Nucleus accumbens (tissue), 56 donors: ENCODE measurements at places on chromosomes 7 and 10.

- no peak for DNase-seq
These were observed 621.4 kb downstream of the POM121L12 start for GRCh38 chr7:53656881-53657280.

DNA sequence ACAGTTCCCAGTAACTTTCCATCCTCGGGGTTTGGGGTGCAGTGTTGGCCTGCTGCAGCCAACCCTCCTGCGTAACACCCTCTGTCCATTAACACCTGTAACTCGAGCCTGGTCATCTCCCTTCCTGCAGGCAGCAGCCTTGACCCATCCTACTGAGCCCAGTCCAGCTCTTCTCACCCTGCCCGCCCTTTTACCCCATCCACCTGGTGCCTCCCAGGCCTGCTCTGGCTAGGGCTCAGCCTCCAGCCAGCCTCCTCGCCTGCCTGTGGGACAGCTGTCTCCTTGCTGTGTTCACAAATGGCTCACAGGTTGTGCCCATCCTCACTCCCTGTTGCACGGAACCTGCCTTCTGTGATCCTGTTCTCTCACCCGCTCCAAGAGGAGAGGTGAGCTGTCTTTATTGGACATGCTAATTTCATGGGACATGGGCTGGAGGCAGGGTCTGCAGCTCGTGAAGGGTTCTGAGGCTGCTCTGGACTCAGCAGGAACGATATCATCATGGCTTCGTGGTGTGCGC lies 277.2 kb upstream of the TCERG1L start:
- DNase-seq, result no peak

DNA sequence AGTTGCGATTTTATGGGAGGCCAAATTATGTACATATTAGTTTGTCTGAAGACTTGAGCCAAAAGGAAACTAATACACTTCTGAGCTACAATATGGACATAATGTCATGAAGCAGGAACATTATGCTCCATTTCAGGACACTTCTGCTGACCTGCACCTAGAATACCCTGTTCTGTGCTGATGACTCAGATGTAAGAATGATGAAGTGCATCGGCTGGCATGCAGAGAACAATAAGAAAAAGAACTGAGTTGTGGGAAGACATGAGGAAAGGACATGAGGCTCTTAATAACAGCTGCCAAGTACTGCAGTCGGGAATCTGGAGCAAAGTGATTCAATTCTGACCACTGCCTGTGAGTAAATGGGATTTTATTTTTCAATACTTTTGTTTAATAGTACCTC lies 192.9 kb upstream of the VSTM2A start:
- no peak for DNase-seq

DNA sequence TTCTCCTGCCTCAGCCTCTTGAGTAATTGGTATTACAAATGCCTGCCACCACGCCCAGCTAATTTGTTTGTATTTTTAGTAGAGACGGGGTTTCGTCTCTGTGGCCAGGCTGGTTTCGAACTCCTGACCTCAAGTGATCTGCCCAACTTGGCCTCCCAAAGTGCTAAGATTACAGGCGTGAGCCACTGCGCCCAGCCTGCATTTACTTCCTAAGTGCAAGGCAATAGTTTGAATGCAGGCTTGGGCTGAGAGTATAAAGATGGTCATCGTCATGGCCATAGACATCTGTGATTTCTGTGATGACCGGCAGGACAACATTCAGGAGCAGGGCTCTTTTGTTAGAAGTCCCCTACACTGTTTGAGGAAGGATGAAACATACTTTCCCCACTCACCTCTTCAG lies 393.9 kb upstream of the SHH start:
- no peak for DNase-seq

DNA sequence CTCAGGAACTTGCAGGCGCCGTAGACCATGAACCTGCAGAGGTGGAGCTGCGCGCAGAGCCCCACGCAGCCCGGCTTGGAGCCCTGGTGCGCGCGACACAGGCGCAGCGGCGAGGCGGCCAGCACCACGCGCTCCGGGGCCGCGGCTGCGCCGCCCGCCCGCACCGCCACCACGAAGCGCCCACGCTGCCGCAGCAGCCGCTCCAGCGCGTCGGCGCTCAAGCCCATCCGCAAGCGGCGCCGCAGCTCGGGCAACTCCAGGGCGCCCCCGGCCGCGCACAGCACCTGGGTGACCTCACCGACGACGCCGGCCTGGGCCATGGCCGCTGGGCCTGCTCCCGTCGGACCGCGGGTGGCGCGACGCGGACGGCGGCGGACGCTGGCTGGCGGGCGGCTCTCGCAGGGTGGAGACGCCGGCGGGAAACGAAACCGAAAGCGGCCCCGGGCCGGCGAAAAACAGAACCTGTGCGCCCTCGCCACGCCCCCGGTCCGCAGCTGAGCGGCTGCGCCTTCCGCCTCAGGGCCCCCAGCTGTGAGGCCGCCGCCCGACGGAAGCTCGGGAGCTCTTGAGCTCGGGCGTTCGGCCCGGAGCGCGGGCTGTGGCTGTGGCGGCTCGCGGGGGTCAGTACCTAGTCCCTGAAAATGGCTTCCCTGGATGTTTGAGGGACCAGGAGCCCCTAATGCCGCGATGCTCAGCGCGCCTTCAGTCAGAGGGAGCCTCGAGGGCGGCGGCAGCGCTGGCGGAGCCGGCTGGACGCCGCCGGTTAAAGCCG lies at the start of gene PARP12:
PARP12 (minus strand) TSS at position 424 of the 772 bp plus-strand sequence; CDS start at position 320, 104 bp downstream.
- DNase-seq, result peak; percentile 15

- DNase-seq, result no peak
These were observed 22.0 kb upstream of the UBE3C start for GRCh38 chr7:157116762-157117161.

DNA sequence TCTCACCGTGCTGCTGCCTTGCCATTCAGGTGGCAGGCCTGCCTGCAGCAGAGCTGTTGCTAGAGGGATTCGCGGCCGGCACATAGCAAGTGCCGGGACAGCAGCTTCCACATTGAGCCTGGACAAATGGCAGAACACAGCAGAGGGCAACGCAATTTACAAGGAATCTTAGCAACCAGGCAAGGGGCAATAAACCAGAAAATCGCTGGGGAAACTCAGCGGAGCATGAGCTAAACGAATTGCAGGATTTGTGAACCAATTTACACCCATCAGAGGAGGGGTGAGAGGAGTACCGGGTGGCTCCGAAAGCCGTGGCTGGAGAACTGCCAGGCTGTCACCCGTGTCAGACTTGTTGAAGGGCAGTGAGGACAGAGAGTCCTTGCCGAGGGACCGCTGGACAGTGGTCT lies 58.6 kb upstream of the LOXL4 start:
- no peak for DNase-seq

- no peak for DNase-seq
These were observed 8.3 kb upstream of the PIP4K2A start for GRCh38 chr10:22722626-22723169.

DNA sequence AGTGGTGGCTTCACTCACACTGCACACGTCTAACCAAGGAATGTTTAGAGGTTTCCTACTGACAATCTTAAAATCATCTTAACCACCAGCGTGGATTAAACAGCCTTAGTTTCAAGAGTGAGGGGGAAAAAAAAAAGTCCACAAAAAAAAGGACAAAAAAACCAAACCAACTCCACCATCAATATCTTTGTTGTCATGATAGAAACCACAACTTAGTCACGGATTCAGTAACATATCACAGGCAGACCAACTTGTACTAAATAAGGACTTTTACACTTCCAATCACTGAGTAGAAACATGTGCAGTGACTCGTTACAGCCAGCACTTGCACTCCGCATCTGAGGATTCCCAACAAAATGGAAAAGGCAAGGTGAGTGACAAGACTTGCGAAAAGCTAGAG lies 46.5 kb downstream of the FAM171A1 start:
- no peak for DNase-seq

DNA sequence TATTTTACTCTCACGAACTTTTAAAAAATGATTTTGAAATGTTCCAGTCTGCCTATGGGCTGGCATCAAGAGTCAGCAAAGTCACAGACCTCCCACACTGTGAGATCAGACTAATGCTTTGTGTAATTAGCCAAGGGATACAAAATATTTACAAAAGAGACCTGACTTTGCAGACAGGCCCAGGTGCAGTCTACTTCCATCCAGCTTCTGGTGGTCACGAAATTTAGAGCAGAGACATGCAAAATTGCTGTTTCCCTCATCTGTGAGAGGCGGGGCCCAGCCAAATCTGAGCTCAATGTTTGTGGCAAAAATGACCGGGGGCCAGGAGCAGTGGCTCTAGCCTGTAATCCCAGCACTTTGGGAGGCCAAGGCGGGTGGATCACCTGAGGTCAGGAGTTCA lies 82.5 kb upstream of the PITRM1 start:
- DNase-seq, result no peak

- no peak for DNase-seq
These were observed 36.2 kb upstream of the FAM133B start for GRCh38 chr7:92626281-92626809.

DNA sequence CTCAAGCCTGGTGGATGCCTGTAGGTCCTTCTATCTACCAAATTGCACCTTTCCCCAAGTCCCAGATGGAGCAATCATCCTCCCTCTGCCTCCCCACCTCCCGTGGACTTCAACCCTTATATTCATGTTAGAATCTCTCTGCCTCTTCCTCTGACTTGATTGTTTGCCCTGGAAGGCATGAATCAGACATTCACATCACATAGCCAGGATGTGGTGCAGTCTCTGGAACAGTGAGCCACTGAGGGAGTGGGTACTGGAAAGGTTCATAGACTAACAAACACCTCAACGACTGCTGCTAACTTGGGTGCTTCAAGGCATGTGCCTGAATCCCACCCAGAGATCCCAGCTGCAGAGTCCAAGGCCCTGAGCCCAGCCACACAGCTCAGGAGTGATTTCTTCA lies 494.0 kb downstream of the TNS3 start:
- no peak for DNase-seq

GRCh38 chr7:106010331-106010730 lies 47.3 kb downstream of the CDHR3 start:
- DNase-seq, result no peak

DNA sequence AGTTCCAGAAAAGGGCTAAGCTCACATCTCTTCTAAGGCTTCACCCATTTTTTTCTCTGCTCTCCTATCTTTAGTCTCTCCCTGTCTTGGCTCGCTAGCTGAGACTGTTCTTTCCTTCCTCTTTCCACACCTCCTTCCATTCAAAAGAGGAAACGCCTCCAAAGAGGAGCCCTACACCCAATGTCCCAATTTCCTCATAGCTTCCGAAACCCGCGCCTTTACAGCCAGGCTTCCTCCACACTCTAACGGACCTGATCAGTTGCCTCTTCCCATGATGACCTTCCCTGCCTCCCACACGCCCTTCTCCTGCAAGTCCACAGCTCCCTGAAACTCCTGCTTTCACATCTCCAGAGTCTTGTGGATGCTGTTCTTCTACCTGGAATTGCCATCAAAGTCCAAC lies 71.7 kb downstream of the COBL start:
- no peak for DNase-seq

- peak; percentile 73 for DNase-seq
These were observed 66.4 kb upstream of the STRIP2 start for GRCh38 chr7:129367700-129368388.

DNA sequence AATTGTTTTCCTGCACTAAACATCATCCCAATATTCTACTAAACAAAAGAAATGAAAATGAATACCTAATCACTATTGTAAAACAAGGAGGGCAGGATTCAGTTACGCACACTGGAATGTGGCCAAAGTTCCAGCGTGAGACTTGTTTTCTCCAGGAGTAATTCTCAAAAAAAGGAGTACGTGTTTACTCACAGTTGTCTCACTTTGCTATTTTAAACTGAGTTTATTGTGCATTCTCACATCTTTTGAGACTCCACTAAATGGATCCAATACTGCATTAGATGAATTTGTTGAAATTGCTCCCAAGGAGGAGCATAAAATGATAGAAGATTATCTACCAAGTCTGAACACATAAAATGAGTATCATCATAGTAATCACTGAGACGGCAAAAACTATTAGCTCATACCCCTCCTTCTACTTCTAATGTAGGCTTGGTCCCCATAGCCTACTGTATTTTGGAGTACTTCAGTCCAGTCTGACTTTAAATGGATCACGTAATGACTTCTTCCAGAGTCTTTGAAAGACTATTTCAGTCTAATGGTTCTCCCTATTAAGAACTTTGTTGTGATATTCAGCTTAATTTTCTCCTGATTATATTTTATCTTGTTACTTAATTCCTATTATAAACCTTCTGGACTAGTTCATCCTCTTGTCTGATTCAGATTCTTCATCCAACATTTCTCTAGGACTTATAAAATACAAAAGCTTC lies 3.8 kb downstream of the GRM3 start:
- no peak for DNase-seq

GRCh38 chr10:77131214-77131613 lies 506.4 kb downstream of the KCNMA1 start:
- DNase-seq, result no peak

- DNase-seq, result no peak
These were observed 133.8 kb upstream of the AGR3 start for GRCh38 chr7:17015598-17016031.

DNA sequence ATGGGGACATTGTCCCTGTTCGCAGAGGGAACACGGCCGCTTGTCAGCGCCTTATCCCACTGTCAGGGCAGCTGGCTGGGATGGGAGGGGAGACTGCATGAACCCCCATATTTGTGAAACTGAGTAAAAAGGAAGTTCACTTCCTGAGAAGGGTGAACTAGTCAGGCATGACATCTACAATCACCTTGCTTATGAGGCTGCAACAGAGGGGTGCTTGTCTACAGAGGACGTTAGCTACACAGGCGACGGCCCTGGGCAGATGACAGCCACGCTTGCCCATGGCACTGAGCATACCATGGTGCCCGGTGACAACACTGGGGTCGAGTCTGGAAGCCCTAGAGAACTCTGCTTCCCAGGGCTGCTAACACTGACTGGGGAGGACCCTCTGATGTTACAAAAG lies 46.0 kb upstream of the KDM7A start:
- no peak for DNase-seq

DNA sequence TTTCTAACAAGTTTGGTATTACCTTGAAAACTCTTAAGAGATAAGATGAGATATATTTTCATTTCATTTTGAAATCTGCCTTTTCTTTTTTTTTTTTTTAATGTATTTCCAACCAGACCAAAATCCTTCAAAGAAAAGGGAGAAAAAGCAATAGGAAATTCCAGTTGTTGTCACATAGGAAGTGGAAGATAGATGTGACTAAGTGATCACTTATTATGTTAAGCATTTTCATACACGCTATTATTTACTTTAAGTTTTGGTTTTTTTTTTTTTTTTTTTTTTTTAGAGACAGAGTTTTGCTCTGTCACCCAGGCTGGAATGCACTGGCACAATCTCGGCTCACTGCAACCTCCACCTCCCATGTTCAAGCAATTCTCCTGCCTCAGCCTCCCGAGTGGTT lies 197.2 kb upstream of the FRMD4A start:
- no peak for DNase-seq

DNA sequence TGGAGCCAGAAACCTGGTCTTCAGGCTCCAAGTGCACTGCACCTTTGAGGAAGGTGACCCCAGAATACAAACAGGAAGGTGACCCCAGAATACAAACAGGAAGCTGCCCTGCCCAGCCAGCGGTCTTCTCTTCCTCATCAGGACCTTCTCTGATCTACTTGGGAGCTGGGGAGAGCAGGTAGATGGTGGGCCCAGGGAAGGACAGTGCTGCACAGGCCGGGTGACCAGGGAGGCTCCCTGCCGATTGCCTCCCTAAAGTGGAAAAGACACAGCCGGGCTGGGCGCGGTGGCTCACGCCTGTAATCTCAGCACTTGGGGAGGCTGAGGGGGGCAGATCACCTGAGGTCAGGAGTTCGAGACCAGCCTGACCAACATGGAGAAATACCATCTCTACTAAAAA lies 151.8 kb upstream of the CHST15 start:
- DNase-seq, result no peak
